ENCODE measurements at places on chromosomes 1 and 21.

- no peak for DNase-seq
These were observed 13.2 kb upstream of the SCYL3 start for GRCh38 chr1:169906938-169907337.

DNA sequence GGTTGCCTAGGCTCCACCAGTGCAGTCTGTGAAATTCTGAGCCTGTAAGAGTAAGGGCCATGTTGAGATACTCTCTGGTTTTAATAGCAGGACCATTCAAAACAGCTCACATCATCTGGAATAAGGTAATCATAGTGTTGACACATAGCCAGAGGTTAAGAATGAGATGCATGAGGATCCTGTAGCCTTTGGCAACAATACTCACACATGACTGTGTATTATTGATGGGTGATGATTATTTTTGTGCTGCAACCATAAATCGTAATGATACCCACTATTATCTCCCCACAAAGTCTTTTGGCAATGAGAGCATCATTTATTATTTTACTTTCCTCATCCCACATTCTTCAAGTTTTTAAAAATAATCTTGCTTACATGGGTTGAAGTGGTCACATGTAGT is 35.5 kb downstream of the KCNK2 start:
- no peak for DNase-seq

DNA sequence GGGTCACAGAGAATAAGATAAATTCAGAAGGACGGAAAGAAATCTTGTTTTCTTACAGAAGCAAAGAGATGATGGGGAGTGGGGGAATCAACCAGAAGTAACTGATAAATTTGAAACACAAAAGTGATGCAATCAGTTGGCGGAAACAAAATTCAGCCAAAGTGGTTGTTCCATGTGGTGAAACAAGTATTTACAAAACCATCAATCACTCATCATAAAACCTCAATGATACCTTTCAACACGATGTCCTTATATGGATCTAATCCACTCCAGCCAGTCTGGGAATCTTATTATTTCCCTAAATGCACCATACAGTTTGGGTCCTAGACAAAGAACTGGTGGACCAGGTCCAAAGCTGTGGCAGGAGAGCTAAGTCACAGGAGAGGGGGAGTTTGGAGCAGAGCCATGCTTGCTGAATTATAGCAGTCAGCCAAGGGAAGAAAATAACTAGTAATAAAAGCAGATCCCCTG is 303.8 kb upstream of the LRRC7 start:
- no peak for DNase-seq

- no peak for DNase-seq
These were observed 184.5 kb downstream of the DHRS3 start for GRCh38 chr1:12433323-12434053.

GRCh38 chr1:94863297-94863911 is 43.2 kb downstream of the SLC44A3 start:
- DNase-seq, result no peak

DNA sequence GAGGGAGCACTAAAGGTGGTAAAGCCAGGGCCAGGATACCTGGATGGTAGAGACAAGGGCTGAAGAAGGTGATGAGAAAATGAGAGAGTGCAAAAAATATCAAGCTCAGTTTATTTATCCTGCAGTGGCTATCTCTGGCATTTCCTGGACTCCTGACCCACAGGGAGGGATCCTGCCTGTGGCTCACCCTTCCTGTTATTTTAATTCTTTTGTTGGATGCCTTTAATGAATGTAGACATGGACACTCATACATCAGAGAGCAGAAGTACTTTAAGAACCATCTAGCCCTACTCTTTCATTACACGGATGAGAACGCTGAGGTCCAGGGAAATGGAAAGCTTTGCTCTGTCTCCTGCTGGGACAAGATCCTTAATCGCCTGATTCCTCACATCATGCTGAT is 20.6 kb downstream of the JUN start:
- no peak for DNase-seq

DNA sequence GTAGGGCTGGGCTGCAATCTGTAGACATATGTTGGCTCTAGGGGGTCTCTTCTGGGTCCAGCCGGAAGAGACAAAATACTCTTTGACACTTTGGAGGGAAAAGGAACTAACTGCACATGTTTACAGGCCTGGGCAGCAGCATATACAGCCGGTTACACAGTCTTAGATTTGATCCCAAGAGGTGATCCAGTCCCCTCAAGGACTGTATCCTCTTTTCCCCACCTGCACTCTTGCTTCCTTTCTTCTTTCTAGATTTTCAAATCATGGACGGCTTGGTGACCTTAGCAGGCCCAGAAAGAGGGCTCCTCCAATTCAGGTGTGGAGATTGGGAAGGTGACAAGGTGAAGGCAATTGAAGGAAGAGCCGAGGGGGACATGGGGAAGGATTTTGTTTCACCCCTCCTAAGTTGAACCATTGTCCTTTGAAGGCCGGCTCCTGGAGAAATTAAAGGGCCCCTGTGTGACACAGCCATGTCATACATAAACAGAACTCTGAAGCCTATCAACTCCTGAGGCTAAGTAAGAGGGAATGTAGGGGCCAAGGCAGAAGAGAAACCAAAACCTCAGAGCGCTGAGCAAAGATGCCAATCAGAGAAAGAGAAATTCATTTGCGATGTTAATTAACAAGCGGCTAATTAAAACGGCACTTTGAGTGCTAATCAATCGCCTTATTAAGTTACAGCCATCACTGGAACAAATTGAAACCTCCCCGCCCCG is 5.9 kb upstream of the BARHL2 start:
- DNase-seq, result no peak

- DNase-seq, result no peak
These were observed 137.4 kb downstream of the FAM78B start for GRCh38 chr1:166029196-166029945.

GRCh38 chr1:112808861-112809684 is 93.9 kb upstream of the PPM1J start:
- DNase-seq, result peak; percentile 44

DNA sequence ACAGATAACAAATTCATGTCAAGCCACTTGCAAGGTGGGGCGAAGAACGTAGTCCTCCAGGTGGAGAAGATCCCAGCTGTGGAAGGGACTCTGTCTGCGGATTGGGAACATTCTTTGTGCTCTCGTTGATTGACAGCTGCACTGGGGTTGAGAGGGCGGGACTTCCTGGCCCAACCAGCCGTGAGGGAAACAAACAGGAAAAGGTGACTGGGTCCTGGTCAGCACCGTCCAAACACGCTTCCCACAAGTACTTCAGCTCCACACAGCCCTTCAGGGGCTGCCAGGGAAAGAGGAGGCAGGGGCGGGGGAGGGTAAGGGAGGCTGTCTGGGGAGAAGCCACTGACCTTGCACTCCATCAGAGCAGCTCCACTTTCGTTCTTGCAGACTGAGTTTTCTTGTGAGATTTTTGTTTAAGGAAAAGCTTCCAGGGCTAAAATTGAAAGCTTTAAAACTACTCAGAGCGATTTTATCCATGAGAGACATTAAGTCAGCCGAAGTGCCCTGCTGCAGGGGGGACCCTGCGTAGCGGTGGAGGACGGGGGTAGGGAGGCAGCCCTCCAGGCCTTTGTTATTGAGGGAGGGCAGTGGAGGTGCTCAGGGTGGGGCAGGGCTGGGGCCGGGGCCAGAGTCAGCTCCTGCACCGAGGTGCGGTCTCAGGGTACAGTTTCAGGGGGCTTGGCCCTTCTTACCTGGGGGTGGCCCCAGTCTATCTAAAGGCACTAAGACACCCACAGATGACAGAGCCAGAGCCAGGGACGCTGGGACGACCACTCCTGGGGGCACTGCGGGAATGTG is 21.6 kb upstream of the STUM start:
- no peak for DNase-seq

- DNase-seq, result no peak
These were observed 40.4 kb downstream of the TBX15 start for GRCh38 chr1:118947790-118948189.

DNA sequence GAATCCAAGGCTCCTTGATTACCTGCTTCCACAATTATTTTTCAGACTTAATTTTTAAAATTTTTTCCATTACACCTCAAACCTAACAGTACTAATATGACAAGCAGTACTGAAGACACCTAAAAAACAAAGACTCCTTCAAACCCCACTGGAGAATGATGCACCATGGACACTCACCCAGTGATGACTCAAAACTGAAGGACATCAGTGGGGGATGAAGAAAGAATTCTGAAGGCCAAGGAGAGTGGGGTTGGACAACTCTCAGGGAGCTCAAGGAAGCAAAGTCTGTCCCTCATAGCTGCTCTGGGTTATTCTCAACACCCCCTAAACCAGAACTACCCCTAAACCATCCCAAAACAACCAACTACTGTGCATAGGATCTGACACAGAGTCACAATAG is 2.4 kb upstream of the ARHGAP29 start:
- DNase-seq, result no peak

DNA sequence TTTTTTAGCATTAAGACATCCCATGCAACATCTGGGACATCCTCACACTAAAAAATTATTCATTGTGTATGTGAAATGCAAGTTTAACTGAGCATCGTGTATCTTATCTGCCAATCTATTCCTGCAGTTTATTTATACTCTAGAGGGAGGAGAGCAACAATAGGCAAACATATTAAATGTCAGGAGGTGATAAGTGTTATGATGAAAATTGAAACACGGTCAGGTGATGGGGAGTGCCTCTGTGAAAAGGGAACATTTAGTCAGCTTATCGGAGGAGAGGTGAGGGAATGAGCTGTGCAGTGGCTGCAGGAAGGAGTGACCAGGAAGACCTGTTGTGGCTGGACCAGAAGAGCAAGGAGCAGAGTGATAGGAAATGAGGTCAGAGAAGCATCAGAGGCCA is 775 bp upstream of the EFCAB14 start:
- no peak for DNase-seq

DNA sequence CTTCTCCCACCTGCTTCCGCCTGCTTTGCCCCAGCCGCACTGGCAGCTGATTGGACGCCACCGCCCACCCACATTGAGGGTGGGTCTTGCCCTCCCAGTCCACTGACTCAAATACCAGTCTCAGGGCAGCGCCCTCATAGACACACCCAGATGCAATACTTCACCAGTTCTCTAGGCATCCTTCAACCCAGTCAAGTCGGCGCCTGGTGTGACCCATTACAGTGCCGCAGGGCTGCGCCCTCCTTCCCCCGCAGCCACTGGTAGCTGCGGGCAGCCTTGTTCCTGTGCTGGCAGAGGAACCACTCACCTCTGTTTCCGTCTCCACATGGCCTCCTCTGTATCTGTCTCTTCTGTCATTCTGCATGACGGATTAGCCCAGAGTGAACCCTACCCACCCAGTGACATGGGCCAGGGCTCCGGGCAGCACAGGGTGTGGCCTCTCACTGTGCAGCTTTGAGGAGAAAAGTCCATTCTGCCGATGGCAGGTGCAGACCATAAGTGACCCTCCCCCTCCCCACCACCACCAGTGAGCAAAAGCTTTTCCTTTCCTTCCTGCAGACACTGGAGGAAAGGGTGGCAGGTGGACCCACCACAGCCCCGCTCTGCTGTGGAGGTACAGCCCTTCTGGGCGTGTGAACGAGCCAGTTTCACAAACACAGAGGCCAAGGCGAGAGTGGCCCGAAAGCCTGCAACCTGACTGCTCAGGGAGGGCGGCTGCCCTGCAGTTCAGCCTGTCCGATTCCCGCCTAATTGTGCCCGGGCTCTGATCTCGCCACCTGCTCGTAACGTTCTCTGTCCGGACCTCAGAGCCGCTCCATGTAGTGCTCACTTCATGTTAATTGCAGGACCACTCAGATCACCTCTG is 57.1 kb downstream of the FAAP20 start:
- no peak for DNase-seq

GRCh38 chr1:84847253-84848250 is 45.5 kb downstream of the LPAR3 start:
- DNase-seq, result peak; percentile 47

GRCh38 chr1:38941527-38942019 is at the start of gene RHBDL2:
Gene RHBDL2 (minus strand): TSS chr1:38941830. CDS start chr1:38919212, 22,618 bp downstream.
- DNase-seq, result no peak

GRCh38 chr1:12619792-12620487 is 1.9 kb upstream of the DHRS3 start:
- DNase-seq, result peak; percentile 74

GRCh38 chr1:172148707-172149106 is 271.8 kb upstream of the C1orf105 start:
- DNase-seq, result no peak

DNA sequence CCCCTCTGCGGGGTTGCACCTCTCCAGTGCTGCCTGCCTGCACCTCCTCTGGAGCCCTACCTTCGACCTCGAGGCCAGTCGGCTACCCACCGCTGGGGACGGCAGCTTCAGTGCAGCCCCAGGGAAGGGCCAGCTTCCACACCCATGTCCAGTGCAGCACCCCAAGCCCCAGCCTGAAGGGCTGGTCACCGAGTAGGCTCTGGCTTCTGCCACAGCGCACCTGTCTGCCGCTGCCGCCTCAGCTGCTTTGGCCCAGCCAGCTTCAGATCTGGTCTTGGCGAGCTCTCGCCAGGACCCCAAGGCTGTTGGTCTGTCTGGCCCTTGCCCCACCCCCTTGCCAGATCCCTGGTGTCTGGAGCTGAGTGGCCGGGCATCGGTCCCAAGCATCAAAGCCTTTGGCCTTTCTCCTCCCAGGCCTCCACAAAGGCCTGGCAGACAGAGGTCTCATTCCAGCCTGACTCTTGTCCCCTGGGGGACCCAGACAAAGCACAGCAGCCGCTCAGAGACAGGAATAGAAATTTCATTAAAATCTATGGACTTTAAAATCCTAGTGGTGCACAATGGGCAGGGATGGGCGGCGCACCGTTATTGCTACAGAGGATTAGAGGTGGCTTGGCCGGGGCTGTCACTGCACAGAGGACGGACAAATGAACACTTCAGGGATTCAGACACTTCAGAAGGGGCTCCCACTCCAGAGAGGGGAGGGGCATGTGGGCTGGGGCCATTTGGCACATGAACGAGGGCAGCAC is 4.8 kb downstream of the CCDC24 start:
- no peak for DNase-seq

DNA sequence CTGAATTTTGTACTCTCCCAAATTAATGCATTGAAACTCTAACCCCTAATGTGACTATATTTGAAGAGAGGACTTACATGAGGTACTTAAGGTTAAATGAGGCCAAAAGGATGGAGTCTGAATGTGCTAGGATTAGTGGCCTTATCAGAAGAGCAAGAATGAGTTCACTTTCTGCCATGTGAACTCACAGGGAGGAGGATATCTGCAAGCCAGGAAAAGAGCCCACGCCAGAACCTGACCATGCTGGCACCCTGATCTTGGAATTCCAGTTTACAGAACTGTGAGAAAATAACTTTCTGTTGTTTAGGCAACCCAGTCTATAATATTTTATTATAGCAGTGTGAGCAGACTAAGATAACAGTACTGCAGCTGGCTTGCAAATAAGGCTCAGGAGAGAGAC is 12.2 kb upstream of the FASLG start:
- DNase-seq, result no peak

DNA sequence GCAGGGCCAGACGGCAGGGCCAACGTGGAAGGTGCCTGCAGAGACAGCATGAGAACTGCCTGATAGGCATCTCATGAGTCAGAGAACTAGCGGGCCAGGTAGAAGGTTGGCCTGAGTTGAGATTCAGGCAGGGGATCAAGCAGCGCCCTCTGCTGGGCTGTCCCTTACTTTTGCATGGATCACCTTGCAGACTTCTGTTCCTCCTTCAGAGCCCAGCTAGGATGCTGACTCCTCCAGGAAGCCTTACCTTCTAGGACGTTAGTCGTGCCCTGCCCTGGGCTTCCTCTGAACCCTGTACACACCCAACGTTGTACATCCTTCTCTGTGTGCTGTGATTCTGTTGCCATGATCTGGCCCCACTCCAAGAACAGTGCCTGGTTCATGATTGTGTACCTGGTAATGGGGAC is 231.3 kb upstream of the VAMP3 start:
- DNase-seq, result no peak

All from CD4-positive, alpha-beta T cell treated with Interleukin-15 for 1 hour (primary cell).